ENCODE measurements at places on chromosomes 6 and 20.

DNA sequence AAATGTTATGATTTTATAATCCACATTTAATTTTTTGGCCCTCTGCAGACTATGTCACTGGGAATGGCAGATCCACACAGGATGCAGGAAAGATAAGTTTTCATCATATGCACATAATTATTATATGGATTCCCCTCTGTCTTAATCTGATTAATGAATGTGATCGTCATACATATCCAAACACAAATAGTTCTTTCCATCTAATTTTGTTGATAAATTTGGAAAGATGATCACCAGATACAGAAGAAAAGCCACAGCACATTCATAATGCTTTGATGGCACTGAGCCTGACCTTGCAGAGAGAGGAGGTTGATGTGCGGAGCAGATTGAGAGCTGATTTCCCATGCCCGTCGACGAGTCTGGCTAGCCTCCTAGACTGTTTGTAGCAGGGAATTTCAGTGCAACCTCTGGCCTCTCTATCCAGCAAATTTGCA lies 471.5 kb downstream of the EPM2A start:
- DNase-seq, result no peak

- peak; percentile 40 for DNase-seq
Measured at GRCh38 chr6:163554663-163555062, 140.1 kb downstream of the QKI start.

DNA sequence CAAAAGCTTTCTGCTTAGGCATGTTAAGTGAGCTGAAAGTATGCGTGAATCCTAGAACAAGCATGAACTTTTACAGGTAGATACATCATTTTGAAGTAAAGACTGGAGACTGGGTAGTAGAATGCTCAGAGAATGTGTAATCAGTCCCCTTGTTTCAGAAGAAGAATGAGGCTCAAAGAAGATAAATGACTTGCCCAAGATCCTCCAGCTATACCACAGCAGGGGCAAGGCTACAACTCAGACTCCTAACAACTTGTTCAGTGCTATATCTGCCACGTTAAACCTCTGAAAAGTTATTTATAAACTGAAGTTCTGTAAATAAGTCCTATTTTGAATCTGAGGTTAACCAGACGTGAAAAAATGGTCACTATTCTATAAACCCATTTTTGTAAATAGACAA lies 2.9 kb downstream of the RIPOR2 start:
- DNase-seq, result no peak

GRCh38 chr6:140073456-140073855 lies 699.0 kb upstream of the CITED2 start:
- DNase-seq, result no peak

DNA sequence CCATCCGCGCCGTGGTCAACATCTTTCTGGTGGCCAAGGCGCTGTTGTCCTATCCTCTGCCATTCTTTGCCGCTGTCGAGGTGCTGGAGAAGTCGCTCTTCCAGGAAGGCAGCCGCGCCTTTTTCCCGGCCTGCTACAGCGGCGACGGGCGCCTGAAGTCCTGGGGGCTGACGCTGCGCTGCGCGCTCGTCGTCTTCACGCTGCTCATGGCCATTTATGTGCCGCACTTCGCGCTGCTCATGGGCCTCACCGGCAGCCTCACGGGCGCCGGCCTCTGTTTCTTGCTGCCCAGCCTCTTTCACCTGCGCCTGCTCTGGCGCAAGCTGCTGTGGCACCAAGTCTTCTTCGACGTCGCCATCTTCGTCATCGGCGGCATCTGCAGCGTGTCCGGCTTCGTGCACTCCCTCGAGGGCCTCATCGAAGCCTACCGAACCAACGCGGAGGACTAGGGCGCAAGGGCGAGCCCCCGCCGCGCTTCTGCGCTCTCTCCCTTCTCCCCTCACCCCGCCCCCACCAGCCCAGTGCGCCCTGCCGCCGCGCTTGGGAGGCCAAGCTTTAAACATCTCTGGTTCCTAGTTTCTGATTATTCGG lies 4.0 kb downstream of the SLC32A1 start:
- DNase-seq, result no peak

DNA sequence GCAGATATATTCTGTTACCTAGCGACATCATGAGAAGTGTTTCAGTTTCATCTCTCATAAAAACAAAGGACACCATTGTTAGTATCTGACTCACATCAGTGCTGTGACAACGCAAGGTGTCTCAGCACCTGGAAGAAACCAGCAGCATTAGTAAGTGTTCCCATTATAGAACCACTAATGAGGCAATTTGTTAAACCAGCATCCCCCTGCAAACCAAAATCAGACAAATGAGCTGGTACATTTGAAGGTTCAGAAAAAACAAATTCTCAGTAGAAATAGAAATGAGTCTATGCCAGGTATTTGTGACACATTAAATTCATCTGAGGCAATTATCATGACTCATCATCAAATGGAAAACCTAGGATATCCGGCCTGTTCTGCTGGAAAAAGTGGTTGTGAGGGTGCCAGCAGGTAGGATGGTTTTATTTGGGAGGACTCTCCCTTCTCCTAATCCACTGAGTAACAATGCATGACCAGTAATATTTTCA lies 151.7 kb downstream of the TMEM200A start:
- no peak for DNase-seq

DNA sequence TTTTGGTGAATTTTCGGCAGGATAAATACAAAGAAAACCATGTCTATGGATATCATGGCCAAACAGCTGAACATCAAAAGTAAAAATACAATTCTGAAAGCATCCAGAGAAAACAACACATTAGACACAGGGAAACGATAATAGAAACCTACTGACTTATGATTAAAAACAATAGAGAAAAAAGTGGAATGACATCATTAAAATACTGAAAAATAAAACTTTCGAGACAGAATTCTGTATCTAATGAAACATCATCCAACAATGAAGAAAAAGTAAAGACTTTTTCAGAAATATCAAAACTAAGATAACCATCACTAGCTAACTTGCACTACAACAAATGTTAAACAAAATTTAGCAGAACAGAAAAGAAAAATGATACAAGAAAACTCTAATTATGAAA lies 384.6 kb upstream of the RUNX2 start:
- no peak for DNase-seq

- no peak for DNase-seq
Measured at GRCh38 chr6:118895859-118896258, 1.9 kb downstream of the ASF1A start.

GRCh38 chr6:16800942-16801341 lies 39.7 kb upstream of the ATXN1 start:
- DNase-seq, result no peak

- no peak for DNase-seq
Measured at GRCh38 chr20:50214226-50215024, 23.8 kb downstream of the CEBPB start.

DNA sequence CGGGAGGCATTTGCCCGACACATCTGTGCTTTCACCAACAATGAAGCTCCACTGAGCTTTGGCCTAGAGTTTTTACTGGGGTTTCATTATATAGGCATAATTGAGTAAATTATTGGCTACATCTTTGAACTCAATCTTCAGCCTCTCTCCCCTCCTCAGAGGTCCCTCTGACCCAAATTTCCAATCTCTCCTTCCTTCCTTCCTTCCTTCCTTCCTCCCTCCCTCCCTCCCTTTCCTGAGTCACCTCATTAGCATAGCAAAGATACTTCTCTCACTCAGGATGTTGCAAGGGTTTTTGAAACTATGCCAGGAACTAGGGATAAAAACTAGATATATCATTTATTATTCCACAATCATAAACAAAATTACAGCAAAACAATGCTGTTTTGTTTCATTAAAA lies 238.2 kb upstream of the PRND start:
- no peak for DNase-seq

DNA sequence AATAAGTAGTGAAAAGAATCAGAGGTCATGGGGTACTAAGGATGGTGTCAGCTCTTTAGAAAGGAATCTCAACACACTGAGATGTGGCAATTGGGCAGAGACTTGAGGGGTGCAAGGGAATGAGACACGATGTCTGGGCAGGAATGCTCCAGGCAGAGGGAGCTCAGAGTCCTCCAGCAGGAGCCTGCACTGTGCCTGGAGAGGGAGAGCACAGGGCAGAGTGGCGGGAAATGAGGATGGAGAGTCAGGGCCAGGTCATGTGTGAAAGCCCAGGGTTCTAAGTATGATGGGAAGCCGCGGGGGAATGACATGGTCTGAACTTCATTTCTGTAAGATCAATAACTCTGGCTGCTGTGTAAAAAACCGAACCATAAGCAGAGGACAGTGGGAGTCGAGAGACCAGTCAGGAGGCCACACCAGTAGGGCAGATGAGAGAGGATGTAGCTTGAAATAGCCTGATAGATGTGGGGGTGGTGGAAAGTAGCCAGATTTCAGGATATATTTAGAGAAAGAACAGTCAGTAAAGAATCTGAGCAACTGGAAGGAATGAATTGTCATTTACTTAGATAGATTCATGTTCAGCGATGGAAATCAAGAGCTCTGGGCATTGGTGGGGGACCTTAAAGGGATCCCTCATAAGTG lies 133.4 kb upstream of the DTNBP1 start:
- DNase-seq, result no peak

GRCh38 chr6:143615785-143616184 lies 62.0 kb upstream of the PHACTR2 start:
- DNase-seq, result no peak
